Activated T-cell treated with anti-CD3 and anti-CD28 coated beads, Interleukin-2, amount 50 U/mL, for 4 hours (primary cell): ENCODE measurements at places on chromosomes 5 and 9. TPM values are rescaled to one million over a fixed set of nuclear protein-coding genes. Genes with fewer than 3 reads are reported as not detected.

- DNase-seq: no peak
These were observed 449.9 kb upstream of the PIK3R1 start for GRCh38 chr5:67765697-67766096.

DNA sequence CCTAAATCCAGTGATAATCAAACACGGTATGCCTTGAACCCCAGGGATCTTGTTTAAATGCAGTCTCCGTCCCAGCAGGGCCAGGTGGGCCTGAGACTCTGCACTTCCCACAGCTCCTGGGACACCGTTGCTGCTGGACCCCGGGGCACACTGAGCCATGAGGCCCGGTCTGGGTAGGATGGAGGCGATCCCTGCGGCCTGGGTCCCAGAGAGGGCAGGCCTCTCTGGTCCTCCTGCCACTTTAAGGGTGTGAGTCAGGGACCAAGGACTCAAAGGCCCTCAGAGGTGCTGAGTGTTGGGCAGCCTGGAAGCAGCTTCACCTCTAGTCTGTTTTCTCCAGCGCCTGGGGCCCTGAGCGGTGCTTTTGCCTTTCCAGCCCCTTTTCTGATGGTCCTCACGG is 34.1 kb upstream of the SLC9A3 start:
- DNase-seq: no peak

The LSM11 gene
- 4.9 TPM for total RNA-seq

The ZFP37 gene
- total RNA-seq: 1.2 TPM

The PCA3 gene
- not detected for total RNA-seq
